ENCODE measurements at places on chromosomes 4 and X. TPM values are rescaled to one million over a fixed set of nuclear protein-coding genes. Genes with fewer than 3 reads are reported as not detected.

PCSK1N gene
- 112 TPM for total RNA-seq

CNGA1 gene
- not detected for total RNA-seq

UCP1 gene
- not detected for total RNA-seq

GPR50 gene
- total RNA-seq: not detected

GJB1 gene
- total RNA-seq: not detected

RBM46 gene
- not detected for total RNA-seq

ETDB gene
- total RNA-seq: not detected

GAGE12E gene
- not detected for total RNA-seq

EDA gene
- total RNA-seq: 0.07 TPM

PPEF2 gene
- not detected for total RNA-seq

PRR32 gene
- not detected for total RNA-seq

TMSB15A gene
- not detected for total RNA-seq

NLGN3 gene
- total RNA-seq: 0.20 TPM

PLK4 gene
- 13.5 TPM for total RNA-seq

DMRTC1 gene
- total RNA-seq: not detected

STK26 gene
- 14.7 TPM for total RNA-seq

SERTM2 gene
- not detected for total RNA-seq

PHKA2 gene
- total RNA-seq: 8.0 TPM

SPOCK3 gene
- total RNA-seq: 1.7 TPM

JCHAIN gene
- not detected for total RNA-seq

CPE gene
- 4.7 TPM for total RNA-seq

RTL9 gene
- total RNA-seq: 0.07 TPM

SOWAHD gene
- total RNA-seq: not detected

CENPVL3 gene
- total RNA-seq: not detected

SLC34A2 gene
- total RNA-seq: not detected

CPLX1 gene
- total RNA-seq: 0.20 TPM

NDST4 gene
- not detected for total RNA-seq

XAGE2 gene
- not detected for total RNA-seq

RPA4 gene
- total RNA-seq: not detected

BMP2K gene
- 53.5 TPM for total RNA-seq

MAGEB2 gene
- not detected for total RNA-seq

CENPVL1 gene
- not detected for total RNA-seq

DDIT4L gene
- total RNA-seq: 2.1 TPM

AKAP4 gene
- not detected for total RNA-seq

TMEM144 gene
- 25.4 TPM for total RNA-seq

RNF150 gene
- 0.75 TPM for total RNA-seq

OGT gene
- total RNA-seq: 54.2 TPM

FAM47A gene
- total RNA-seq: not detected

PSAPL1 gene
- not detected for total RNA-seq

PAPSS1 gene
- total RNA-seq: 22.1 TPM

MAGEB17 gene
- total RNA-seq: not detected

APELA gene
- total RNA-seq: not detected

CENPE gene
- total RNA-seq: 4.3 TPM

YY2 gene
- total RNA-seq: not detected

NHS gene
- 2.4 TPM for total RNA-seq

STS gene
- 0.09 TPM for total RNA-seq

HSFX1 gene
- not detected for total RNA-seq

WAS gene
- not detected for total RNA-seq

PDLIM3 gene
- 11.3 TPM for total RNA-seq

ARMCX2 gene
- total RNA-seq: 77.1 TPM

GAGE13 gene
- total RNA-seq: not detected

SYTL5 gene
- not detected for total RNA-seq

NXF2 gene
- total RNA-seq: not detected

FMR1NB gene
- not detected for total RNA-seq

SPANXD gene
- not detected for total RNA-seq

NWD2 gene
- not detected for total RNA-seq

CT83 gene
- total RNA-seq: not detected

CNKSR2 gene
- total RNA-seq: not detected

Data from Caki2 (cell line).